ENCODE measurements at places on chromosomes 4 and X.

DNA sequence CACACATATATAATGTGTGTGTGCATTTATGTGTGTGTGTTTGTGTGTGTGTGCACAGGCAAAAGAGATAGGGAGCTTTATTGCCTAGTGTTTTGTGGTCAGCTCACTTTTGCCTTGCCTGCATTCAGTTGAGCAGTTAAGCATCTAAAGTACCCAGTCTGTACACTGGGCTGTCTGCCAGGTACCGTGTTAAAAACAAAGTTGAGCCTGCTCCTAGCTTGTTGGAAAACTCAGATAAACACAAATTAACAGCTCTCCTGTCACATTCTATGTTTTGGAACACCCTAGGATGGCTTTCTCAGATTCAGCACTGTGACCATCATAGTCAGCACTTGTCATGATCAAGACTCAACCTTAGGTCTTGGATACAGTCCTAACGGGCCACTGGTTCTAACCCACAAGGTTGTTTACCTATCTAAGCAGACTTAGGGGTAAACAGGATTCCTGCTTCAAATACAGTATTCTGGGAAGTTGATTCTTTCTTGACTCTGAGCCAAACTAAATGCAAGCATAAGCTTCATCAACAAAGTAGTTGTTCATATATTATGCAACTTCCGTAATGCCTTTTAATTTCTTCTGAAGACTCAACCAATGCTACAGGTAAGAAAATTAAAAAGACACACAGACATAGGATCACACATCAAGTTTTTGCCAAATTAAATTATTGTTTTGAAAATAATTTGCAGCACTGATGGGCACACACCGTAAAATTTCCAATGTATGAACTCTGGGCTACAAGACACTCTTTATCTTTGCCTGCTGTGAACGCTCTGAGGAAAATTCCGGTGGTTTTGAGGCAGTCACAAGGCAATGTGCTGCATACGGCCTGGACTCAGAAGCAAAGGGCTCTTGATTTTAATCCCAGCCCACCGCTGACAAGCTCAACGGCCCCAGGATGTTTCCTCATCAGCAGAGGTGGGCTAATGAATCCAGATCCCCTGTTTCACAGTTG is 11.3 kb upstream of the CD99 start:
- no peak for DNase-seq

DNA sequence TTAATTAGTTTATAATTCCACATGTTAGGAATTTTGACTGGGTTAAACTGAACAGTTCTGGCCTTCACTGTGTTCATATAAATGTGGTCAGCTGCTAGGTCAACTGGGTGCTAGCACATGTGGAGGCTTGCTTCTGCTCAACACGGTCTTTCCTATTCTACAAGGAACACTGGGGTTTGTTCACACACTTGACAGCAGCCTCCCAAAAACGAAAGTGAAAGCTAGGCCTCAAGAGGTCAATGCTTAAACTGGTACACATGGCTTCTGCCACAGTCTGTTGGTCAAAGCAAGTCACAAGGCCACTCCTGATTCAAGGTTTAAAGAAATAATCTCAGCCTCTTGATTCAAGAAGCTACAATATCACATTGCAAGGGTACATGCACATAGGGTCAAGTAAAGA is 126.5 kb downstream of the QDPR start:
- no peak for DNase-seq

GRCh38 chr4:125551466-125551865 is 236.7 kb downstream of the FAT4 start:
- DNase-seq = no peak

DNA sequence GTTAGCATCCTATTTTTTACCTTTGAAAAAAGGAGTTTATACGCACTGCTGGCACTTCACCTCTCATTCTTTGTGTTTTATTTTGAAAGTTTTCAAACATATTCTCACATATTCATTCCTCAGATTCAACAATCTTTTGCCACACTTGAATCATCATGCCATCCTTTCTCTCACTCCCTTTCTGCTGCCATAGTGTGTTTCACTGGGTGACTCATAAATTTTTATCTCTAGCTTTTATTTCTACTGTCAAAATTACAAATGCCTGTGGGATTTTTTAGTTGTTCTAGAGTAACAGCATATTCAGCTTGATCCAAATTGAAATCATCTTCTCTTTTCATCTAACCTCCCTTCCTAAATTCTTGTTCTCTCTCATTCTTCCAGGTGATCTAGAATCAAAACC is 28.0 kb downstream of the MFSD8 start:
- no peak for DNase-seq

DNA sequence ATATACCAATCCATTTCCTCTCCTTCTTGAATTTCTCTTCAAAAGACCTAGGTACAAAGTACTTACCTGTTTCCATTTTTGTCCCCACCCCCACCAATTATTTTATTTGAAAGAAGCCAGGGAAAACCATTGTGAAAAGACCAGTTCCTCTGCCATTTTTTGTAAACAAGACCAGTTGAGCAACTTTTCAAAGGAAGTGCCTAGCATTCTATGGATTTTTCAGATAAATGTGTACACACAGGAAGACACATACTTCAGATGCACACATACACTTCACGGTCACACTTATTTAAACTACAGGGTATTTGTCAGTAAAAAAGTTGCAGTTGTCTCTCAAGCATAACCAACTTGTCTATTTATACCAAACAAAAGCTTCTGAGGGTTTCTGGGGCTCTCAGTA is 587.2 kb upstream of the KLHL4 start:
- DNase-seq = no peak

DNA sequence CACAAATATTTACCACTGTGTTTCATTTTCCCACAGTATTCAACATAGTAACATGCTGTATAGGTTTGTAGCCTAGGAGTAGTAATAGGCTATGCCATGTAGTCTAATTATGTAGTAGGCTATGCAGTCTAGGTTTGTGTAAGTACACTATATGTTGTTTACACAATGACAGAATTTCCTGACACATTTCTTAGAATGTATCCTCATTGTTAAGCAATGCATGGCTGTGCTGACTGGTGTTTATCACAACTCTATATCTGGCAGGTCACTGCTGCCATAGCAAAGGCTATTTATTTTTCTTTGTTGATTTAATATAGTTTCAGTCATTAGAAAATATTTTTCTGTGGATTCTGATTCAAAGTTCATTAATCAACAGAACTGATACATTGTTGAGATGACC is 108.3 kb upstream of the TEX13A start:
- DNase-seq = no peak

DNA sequence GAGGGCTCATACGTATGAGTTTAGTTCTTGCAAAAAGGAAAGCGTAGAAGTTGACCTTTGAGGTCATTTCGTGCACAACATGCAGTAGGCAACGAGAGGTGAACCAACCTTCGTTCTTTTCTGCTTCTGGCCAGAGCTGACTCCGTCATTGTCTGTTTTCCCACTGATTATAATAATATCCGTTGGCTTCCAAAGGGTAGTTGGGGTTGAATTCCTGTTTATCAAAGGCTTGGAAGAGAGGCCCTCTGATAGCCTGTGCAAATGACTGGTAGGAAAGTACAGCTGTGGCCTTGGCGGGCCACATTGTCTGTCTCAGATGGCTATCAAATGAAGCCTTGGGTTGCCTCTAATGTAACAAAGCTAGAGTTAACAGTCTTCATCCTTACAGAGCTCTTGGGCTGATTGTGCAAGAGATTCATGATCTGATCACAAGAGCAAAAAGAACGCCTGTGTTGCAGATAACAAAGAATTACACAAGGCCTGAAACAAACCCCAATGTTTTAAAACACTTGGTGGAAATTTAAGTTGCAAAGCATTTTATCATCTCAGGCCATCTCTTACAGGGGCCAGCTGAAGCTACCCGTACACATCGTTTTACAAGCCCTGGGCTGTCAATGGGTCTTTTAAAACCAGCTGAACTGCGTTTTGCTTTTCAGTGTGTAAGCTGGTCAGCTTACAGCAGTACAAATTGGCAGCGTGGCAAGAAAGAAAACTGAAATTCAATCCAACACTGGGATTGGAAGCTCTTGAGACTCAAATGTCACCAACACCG is 46.1 kb upstream of the FAM9C start:
- peak; percentile 32 for DNase-seq

DNA sequence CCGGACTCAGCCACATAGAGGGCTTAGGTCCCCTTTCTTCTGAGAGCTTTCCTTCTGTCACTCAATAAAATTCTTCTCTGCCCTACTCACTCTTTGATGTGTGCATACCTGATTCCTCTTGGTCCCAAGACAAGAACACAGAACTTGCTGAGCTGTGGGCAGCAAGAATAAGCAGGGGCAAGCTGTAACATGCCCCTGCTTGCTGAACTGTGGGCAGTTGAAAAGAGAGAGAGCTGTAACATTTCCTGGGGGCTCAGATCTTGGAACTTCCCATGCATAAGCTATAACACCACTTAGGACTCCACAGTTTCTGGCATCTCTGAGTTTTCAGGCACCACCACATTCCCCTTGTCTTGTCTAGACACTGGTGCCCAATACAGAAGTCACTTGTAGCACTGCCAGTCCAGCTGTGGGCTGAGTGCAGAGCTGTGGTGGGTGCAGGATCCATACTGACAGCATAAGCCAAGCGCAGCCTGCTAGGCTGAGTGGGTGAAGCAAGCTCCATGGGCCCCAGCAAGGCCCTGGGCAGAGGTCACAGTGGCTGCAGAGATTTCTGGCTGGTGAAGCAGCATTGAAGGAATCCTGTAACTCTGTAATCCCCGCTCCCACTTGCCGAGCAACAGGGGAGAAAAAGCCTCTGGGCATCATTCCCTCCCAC is 241.2 kb downstream of the PCDH10 start:
- no peak for DNase-seq

DNA sequence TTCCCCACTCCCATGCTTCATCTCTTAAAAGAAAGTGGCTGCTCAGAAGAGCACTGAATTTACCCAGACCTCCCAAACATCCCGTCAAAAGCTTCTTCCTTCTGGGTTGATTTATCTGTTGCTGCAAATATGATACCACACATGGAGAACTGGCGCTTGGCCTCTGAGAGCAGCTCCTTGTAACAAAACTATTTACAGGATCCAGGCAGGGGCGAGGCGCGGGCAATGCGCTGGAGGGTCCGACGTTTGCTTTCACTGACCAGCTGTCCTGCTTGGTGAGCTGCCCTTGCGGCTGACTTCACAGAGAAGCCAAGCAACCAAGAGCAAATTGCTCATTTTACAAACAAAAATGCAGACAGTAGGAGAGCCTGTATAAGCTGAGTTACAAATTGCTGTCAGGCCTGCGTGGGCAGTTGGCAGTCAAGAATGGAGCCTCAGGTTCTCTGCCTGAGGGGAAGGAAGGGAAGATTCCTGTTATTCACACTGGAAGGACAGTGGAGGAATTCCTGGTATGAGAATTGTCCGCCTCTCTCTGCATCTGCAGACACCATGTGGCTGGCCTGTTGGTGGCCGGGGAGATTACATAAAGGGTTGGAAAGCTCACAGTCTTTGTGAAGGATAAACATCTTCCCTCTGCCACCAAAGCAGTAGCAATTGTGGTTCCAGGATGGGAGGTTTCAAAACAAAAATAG is 192.2 kb upstream of the LEF1 start:
- DNase-seq = no peak

- peak; percentile 23 for DNase-seq
Observed at GRCh38 chr4:189792924-189793618, 147.6 kb upstream of the FRG1 start.

DNA sequence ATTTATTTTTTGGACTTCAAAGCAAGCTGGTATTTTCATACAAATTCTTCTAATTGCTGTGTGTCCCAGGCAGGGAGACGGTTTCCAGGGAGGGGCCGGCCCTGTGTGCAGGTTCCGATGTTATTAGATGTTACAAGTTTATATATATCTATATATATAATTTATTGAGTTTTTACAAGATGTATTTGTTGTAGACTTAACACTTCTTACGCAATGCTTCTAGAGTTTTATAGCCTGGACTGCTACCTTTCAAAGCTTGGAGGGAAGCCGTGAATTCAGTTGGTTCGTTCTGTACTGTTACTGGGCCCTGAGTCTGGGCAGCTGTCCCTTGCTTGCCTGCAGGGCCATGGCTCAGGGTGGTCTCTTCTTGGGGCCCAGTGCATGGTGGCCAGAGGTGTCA is 15.3 kb downstream of the FGFR3 start:
- no peak for DNase-seq

- no peak for DNase-seq
Observed at GRCh38 chr4:142719854-142720541, 126.1 kb downstream of the INPP4B start.

DNA sequence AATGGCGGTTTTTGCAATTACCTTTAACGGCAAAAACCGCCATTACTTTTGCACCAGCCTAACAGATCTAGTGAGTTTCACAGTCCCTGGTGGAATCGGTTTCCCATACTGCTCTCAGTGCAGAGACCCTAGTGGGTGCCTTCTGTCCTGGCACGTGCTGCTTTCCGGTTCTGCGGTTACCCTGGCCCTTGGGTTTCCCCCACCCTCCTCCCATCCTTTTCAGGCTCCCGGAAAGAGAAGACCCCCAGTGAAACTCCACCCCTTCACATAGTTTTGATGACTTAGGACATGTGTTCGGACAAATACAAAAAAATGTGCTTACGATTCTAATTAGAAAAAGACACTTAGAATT is 36.9 kb downstream of the NLGN3 start:
- DNase-seq = peak; percentile 78

DNA sequence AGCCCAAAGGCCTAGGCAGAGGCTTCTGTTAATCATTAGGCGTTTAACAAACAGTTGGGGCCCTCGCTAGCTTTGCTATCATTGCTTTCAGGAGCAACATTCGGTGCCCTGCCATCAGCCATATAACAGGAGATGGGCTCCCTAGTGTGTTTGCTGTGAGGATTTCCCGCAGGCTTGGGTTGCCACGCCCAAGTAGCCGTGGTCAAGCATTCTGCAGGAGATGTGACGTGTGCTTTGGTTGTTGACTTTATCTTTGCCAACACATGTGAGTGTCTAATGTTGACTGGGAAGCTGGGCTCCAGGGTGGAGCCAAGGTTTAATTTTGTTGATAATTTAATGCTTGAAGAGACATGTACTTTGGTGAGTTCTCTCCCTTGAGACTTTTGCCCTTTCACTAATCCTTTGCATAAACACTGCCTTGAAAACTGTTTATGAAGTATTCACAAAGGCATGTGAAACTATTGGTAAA is 184.6 kb upstream of the KIT start:
- no peak for DNase-seq

DNA sequence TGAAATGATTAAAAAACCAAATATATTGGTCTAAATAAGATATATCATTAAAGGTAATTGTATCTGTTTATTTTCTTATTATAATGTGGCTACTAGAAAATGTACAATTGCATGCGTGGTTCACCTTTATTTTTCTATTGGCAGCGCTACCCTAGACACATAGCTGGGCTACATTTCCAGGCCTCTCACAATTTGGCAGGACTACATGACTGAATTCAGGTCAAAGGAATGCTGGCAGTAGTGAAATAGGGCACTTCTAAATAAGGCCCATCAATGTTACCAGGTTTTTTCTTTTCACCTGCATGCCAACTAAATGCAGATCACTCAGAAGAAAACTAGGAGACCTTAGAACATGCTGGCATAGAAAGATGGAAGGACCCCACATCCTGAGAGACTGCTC is 1072.9 kb upstream of the SLIT2 start:
- DNase-seq = no peak

DNA sequence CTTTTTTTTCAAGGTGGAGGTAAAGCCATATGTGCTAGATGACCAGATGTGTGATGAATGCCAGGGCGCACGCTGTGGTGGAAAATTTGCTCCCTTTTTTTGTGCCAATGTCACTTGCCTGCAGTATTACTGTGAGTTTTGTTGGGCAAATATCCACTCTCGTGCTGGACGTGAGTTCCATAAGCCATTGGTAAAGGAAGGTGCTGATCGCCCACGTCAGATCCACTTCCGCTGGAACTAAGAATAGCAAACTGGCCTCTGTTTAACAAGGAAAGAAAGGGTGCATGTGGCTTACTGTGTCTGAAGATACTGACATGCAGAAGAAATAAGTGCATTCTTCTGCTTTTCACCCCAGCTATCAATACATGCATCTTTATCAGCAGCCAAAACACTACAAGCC is 63.9 kb downstream of the CPEB2 start:
- DNase-seq = no peak

Measured in KG1 (cell line).